Ovary (tissue), 10 donors: ENCODE measurements at places on chromosomes 4 and X. TPM values are rescaled to one million over a fixed set of nuclear protein-coding genes. Genes with fewer than 3 reads are reported as not detected.

The DGKK gene
- polyA plus RNA-seq: not detected

The AKAP14 gene
- polyA plus RNA-seq: 0.38 TPM

The XAGE1A gene
- not detected for polyA plus RNA-seq

The F8A2 gene
- polyA plus RNA-seq: not detected

The ZNF732 gene
- 0.37 TPM for polyA plus RNA-seq

The FAM9B gene
- polyA plus RNA-seq: 0.13 TPM

The AFM gene
- not detected for polyA plus RNA-seq

The ADRA2C gene
- polyA plus RNA-seq: 0.75 TPM

The RIBC1 gene
- polyA plus RNA-seq: 2.1 TPM

The ACSL1 gene
- 41.5 TPM for polyA plus RNA-seq

The CNKSR2 gene
- 1.5 TPM for polyA plus RNA-seq

The VCX2 gene
- not detected for polyA plus RNA-seq

The AKAP17A gene
- 15.4 TPM for polyA plus RNA-seq

The P2RY10 gene
- polyA plus RNA-seq: 0.11 TPM

The MBTPS2 gene
- polyA plus RNA-seq: 8.3 TPM

The CFAP47 gene
- 0.05 TPM for polyA plus RNA-seq

The SPANXA1 gene
- not detected for polyA plus RNA-seq
